ENCODE measurements at places on chromosomes 12 and 14.

- DNase-seq, result no peak
These were observed 33.9 kb downstream of the TPH2 start for GRCh38 chr12:71972441-71973074.

DNA sequence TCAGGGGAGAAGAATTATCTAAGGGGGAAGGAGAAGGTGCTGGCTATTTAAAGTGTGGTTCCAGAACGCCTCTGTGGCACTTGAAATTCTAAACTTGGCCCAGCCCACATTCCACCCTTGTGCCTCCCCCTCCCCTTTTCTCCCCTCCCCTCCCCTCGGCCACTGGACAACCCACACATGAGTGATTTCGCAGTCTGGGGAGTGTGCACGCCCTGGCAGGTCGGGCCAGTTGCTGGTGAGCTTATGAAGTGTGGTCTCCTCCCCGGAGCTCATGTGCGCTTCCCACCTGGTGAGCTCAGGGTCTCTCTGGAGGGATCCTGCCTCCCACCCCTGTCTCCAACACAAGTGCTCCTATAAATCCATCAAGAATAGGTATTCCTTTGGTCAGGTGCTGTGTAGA, at the start of gene SLC6A13:
Gene SLC6A13, minus strand, starts transcription at position 20 of the 400 bp plus-strand sequence. CDS start 2,784 bp downstream, outside the sequence.
- DNase-seq, result no peak

GRCh38 chr12:95520816-95521215, 30.5 kb downstream of the USP44 start:
- no peak for DNase-seq

GRCh38 chr12:30515351-30515750, 180.3 kb downstream of the IPO8 start:
- DNase-seq, result no peak

GRCh38 chr14:72495668-72496067, 398.2 kb downstream of the DPF3 start:
- no peak for DNase-seq

DNA sequence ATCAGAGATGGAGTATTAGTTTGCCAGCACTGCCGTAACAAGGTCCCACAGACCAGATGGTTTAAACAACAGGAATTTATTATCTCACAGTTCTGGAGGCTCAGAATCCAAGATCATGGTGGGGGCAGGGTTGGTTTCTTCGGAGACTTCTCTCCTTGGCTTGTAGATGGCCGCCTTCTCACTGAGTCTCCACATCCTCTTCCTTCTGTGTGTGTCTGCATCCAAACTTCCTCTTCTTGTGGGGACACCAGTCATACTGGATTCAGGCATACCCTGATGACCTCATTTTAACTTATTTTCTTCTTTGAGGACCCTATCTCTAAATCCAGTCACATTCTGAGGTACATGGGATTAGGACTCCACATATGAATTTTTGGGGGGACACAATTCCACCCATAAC, 455.5 kb downstream of the RGS6 start:
- no peak for DNase-seq

DNA sequence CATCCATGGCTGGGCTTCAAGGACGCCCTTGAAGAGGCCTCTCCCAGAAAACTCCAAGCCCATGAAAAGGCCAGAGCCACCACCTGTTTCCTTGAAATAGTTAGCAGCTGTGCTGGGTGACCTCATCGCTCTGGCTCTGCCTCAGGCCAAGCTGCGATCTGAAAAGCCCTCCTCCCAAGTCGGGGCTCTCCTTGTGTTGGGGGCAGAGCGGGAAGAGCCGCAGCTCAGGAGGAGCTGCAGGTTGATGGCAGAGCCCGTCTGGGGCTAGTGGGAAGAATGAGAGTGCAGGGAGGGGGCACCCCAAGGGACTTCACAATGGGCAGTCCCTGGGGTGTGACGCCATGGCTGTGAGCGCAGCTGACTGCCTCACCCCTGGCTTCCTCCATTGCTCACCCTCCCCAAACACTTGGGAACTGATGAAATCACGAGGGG, 50.0 kb upstream of the STON2 start:
- no peak for DNase-seq

DNA sequence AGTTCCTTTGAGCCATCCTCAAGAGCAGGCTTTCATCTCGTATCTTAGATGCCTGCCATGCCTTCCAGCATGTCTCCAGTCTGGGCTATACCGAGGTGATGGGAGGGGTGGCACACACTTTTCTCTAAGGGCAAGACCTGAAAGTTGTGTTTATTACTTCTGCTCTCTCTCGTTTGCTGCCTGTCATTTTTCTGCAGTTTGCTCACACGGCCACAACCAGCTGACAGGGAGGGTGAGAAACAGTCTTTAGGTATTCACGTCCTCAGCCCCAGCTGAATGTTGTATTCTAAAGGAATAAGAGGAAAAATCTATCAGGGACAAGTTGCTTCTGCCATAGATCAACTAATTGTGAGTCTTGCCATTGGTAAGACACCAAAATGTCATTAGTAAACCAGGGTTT, 88.0 kb downstream of the TMTC2 start:
- DNase-seq, result no peak

DNA sequence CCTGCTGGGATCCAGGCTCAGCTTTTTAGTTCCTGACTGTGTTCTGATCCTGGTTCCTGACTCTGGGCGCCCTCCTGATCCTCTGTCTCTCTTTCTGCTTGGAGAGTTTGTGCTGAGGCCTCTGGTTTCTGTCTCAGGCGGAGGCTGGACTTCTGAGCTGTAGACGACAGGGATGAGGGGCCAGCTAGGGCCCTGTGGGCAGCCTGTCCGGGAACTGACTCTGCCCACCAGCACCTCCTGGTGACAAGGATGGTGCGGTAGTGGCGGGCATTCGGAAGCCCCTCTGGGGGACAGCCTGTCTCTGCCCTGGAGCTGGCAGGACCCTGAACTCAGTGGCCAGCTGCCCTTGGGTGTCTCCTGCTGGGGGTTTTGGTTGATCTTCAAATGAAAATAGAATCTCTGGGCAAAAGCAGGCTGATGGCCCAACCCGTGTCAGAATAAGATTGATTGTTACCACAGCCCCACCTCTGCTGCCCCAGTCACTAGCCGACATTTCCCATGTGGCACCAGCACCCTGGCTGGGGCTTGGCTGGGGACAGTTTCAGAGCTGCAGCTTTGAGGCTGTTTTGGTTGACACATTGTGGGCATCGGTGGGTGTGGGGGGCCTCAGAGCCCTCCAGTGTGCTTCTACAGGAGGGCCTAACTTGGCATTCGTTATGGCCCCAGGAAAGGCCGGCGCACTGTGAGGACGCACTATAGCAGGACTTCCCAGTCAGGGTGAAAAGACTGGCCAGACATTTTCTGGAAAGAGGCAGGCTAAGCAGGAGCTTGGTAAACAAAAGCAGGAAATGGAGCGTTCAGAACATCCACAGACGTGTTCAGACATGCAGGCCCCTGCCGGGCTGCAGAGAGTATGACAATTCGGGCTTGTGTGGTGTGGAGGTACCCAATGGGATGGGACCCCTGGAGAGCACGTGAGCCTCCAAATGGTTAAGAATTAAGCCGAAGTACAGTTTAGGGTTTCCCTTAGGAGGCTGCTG, 16.2 kb downstream of the KRT80 start:
- no peak for DNase-seq

DNA sequence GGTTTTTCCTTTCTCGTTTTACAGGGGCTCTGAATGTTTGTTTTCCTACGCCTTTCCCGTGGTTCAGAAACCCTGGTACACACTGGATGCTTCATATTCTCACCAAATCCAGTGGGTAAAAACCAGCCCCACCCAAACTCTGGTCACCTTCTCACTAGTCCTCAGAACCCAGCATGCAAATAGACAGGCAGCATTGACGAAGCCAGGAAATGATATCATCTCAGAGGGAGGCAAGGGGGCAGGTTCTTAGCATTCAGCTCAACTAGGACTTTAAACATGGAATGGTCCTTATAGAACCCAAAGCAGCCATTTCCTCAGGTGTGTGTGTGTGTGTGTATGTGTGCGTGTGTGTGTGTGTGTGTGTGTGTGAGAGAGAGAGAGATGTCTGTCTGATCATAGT, 142.0 kb downstream of the KCNK10 start:
- no peak for DNase-seq

- no peak for DNase-seq
These were observed 76.1 kb downstream of the STON2 start for GRCh38 chr14:81324011-81324410.

- DNase-seq, result no peak
These were observed 624.9 kb downstream of the DIO2 start for GRCh38 chr14:79586416-79586815.

DNA sequence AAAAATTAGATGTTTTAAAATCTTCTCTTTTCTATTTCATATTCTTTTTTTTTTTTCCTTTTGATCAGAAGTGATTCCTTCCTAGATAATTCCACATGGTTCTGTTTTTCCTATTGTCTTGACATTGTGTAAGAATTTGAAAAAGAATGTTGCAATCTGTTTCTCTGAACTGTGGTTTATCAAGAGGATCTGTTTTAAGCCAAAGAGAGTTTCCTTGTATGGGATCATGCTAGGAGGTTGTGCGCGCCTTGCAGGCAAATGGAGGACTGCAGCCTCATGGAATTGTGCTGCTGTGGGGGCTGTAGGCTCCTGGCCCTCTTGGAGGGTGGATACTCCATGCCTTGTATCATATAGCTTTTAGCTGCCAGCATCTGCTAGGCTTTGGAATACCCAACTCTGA, 43.3 kb upstream of the MBIP start:
- DNase-seq, result no peak

DNA sequence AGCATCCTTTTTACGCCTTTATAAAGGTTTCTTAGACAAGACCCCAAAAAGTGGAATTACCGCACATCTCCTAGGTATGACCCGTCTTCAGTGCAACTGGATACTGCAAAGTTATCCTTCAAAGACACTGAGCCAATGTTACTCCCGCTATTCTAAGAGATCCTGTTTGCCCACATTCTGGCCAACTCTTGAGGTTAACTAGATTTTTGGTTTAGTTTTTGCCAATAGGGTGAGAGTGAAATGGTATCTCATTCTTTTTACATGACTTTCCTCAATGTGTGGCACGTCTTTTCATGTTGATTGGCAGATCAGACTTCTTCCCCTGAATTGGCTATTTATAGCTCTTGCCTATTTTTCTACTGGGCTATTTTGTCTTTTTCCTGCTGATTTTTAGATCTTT, 347.2 kb downstream of the MED13L start:
- DNase-seq, result no peak
